Body of pancreas (tissue), 4 donors: ENCODE measurements at places on chromosomes 1 and 21. TPM values are rescaled to one million over a fixed set of nuclear protein-coding genes. Genes with fewer than 3 reads are reported as not detected.

PHC2 gene
- 41.8 TPM for total RNA-seq

ASPM gene
- total RNA-seq, result 0.66 TPM

DNA sequence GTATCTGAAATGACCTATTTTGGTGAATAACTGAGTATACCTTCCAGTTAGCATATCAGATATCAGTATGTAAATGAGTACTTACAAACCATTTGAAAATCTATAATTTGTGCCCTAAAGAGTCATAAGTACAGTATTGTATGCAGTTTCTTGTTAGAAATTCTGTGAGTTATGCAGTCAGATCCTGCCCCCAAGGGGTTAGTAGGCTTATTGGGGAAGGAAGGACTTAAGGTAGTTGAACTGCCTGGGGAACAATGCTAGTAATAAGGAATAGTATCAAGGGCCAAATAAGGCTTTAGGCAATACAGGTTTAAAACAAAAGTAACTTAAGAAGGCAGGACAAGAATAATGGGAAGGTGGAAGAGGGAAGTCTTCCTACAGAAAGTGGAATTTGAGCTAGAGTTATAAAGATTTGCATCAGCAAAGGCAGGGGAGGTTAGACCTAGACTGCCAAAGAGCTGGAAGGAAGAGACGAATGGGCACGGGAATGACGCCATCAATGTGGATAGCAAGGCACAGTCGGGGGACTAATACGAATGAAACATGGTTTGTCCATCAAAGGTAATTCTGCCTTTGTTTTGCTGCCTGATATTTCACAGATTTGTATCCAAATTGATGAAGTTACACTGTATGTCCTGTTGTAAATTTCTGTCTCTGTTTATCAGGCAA lies 182.9 kb upstream of the DPYD start:
- peaks cover 7% of the 10 kb centered on the region for H3K4me1 ChIP-seq
- DNase-seq, result no peak
- H3K4me3 ChIP-seq, result no peak overlapping the region

DNA sequence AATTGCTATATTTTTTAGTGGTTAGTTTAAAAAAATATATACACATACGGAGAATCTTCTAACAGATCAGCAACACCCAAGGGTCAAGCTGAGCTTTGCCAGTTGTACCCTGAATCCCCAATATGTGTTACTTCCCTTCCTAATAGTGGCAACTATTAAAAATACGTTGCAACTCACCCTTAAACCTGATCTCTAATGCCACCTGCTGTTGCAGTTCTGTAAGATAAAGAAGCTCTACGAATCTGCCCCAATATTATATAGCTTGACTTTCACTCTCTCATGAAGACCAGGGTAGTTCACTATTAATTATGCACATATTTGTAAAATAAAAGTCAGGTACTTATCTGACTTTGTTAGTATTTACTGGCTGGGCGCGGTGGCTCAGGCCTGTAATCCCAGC lies 58.4 kb downstream of the ASH1L start:
- no peak overlapping the region for H3K27ac ChIP-seq
- no peaks in the 10 kb centered on the region for H3K27me3 ChIP-seq
- H3K4me3 ChIP-seq, result no peak overlapping the region

- H3K36me3 ChIP-seq, result no peaks in the 10 kb centered on the region
- no peak overlapping the region for H3K4me3 ChIP-seq
- H3K27me3 ChIP-seq, result no peaks in the 10 kb centered on the region
- no peak for DNase-seq
Observed at GRCh38 chr21:29520171-29520570, 221.4 kb downstream of the BACH1 start.

DNA sequence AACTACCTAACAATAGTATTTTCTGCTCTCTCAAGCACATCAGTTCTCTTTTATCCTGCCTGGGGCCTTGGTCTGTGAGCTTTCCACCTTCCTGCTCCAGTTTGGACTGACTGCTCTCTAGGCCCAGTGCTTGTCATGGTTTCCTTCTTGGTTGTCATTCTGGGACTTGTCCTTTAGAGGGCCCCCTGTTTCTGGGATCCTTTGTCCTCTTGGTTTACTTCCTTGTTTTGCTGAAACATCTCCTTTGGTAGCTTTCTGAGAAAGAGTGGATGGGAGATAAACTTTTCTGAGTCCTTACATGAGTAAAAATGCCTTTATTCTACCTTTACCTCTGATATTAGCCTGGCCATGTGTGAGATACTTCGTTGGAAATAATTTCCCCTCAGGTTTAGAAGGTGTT lies 4.7 kb downstream of the SLC1A7 start:
- DNase-seq, result no peak
- no peaks in the 10 kb centered on the region for H3K36me3 ChIP-seq
- H3K4me1 ChIP-seq, result no peaks in the 10 kb centered on the region
- H3K27me3 ChIP-seq, result no peaks in the 10 kb centered on the region

- H3K36me3 ChIP-seq, result no peaks in the 10 kb centered on the region
- no peak for DNase-seq
- no peak overlapping the region for H3K27ac ChIP-seq
- H3K27me3 ChIP-seq, result no peaks in the 10 kb centered on the region
- no peaks in the 10 kb centered on the region for H3K4me1 ChIP-seq
Observed at GRCh38 chr1:186633116-186633515, 47.1 kb downstream of the PTGS2 start.
